ENCODE measurements at places on chromosomes 12 and 14.

GRCh38 chr14:24439830-24440605 is 2.6 kb downstream of the SDR39U1 start:
- DNase-seq = no peak

DNA sequence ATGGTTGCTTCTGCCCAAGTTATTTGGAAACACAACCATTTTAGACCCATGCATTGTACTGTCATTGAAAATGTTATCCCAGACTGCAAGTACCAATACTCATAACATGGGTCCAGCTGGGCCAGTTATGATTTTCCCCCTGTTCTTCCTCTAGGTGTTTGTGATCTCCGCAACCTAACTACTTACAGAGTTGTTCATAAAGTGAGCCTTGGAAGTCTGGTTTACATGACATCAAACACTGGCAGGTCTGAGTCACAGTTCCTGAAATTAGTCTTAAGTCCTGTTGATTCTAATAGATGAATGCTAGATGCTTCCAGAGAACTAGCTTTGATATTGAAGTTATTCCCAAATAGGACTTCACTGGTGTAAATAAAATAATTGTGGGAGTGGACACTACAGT is 487.0 kb downstream of the MED13L start:
- DNase-seq = no peak

GRCh38 chr12:94405413-94406116 is 54.1 kb downstream of the CEP83 start:
- no peak for DNase-seq

DNA sequence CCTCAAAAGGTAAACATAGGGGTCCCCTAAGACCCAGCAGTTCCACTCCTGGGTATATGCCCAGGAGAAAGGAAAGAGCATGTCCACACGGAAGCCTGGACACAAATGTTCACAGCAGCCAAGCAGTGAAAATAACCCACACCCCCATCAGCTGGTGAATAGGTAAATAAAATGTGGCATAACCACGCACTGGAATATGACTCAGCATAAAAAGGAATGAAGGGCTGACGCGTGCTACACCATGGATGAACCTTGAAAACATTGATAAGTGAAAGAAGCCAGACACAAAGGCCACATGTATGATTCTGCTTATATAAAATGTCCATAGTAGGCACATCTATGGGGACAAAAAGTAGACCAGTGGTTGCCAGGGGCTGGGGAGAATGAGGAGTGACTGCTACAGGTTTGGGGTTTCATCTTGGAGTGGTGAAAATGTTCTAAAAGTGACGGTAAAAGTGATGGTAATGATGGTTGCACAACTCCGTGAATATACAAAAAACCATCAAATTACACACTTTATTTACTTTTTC is 3.8 kb upstream of the SCARB1 start:
- no peak for DNase-seq

- DNase-seq = no peak
Measured at GRCh38 chr14:70188322-70188658, 461 bp downstream of the SLC8A3 start.

GRCh38 chr14:33794791-33795305 is 156.0 kb downstream of the EGLN3 start:
- DNase-seq = no peak

DNA sequence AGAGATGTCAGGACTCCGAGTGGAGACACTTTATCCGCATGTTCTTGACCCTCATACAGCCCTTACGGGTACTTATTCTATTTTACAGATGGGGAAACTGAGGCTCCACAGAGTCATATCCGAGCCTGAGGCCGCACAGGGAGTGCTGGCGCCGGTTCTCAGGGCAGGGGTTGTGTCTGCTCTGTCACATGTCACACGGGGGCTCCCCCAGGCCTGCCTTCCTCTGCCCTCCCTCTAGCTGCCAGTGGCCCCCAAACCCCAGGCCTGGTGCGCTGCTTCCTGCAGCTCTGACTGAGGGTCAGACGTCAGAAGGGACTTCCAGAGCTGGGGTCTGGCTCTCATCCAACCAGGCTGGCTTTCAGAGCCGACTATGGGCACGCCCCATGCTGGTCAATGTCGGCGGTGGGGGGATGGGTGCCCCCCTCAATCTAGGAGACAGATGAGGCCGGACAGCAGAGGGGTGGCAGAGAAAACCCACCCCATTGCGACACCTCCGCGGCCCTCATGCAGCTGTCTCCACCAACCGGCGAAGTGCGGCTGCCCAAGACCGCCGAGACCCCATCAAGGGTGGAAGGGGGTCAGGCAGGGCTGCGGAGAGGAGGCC is 811 bp upstream of the INF2 start:
- no peak for DNase-seq

GRCh38 chr12:97209997-97210396 is 252.6 kb upstream of the RMST start:
- DNase-seq = no peak

DNA sequence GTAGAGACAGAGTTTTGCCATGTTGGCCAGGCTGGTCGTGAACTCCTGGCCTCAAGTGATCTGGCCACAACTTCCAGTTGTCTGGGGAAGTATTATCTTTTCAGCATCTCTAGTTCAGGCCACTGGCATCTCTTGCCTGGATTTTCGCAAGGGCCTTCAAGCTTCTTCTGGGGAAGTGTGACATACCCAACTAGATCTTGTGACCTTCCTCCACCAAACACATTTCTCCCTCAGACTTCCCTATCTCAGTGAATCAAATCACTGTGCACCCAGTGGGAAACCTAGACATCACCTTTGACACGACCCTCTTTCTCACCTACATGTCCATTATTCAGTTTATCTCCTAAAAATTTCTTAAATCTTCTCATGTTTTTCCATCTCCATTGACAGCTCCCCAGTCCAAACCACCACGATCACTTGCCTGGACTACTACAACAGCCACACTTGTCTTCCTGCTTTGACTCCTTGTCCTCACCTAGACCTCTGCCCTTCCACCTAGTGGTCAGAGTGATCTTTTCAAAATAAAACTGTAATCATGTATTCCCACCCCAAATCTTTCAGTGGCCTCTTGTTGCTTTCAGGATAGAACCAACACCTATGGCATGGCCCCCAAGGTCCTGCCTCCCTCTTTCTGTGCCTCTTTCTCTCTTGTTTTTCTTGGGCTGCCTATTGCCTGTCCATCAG is 3.3 kb downstream of the EEF1AKMT3 start:
- no peak for DNase-seq

DNA sequence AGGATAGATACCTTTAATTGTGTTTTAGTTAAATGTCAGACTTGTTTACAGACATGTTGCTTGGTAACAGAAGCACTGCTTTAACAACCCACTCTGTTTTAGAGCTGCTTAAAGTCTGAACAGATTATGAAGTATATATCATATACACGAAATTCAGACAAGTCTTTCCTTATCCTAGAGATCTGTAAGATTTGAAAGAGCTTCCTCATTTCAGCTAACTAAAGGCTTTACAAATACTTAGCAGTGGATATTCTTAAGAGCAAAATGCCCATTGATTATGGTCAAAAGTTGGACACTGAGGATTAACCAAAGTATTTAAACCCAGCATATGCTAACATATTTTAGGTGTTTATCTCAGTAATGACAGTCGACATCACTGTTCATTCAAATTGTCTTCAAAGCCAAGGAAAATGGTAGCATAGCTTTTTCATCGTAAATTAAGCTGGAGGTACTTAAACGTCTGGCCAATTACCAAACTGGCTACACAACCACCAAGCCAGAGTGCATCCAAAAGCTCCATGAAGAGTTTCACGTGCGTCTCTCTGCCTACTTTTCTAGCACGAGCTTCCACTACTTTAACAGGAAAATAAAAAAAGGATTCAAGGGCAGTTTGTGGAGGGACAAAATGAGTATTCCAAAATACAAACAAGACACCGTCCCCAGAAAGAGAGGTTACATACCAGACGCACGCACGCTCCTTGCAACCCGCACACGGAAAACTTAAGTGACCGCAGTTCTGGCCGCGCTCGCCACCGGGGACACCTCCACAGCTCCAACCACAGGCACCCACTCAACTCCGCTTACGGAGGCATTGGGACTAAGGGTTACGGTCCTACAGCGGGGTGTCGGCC is 565 bp downstream of the CEP83 start:
- no peak for DNase-seq

- DNase-seq = no peak
Measured at GRCh38 chr12:65590318-65590717, 234.0 kb upstream of the HMGA2 start.

DNA sequence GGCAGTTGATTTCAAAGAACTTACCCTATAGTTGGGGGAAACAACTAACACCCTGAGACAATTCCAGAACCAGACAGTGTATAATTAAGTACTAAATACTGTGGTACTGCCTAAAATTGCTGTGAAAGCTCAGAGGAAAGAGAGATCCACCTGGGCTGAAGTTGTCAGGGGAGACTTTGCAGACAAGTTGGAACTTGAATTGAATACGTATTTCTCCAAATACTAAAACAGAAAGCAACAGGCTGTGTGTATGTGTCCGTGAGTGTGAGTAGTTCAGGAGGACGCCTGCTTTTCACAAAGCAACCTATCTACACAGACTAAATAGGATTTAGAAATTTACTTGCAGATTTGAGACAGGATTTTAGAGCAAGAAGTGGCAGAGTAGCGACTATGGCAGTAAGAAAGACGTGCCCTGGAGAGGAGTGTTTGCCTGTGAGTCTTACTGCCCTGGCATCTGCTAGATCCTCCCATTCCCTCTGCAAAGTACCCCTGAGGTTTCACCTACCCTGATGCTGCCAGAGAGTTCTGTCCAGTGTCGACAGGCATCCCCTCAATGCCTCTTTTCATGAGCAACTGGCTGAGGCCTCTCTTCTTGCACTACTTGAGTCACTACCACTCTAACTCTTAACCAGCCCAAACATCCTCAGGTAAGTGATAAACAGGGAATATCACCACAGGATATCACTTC is 37.4 kb upstream of the BMP4 start:
- no peak for DNase-seq

DNA sequence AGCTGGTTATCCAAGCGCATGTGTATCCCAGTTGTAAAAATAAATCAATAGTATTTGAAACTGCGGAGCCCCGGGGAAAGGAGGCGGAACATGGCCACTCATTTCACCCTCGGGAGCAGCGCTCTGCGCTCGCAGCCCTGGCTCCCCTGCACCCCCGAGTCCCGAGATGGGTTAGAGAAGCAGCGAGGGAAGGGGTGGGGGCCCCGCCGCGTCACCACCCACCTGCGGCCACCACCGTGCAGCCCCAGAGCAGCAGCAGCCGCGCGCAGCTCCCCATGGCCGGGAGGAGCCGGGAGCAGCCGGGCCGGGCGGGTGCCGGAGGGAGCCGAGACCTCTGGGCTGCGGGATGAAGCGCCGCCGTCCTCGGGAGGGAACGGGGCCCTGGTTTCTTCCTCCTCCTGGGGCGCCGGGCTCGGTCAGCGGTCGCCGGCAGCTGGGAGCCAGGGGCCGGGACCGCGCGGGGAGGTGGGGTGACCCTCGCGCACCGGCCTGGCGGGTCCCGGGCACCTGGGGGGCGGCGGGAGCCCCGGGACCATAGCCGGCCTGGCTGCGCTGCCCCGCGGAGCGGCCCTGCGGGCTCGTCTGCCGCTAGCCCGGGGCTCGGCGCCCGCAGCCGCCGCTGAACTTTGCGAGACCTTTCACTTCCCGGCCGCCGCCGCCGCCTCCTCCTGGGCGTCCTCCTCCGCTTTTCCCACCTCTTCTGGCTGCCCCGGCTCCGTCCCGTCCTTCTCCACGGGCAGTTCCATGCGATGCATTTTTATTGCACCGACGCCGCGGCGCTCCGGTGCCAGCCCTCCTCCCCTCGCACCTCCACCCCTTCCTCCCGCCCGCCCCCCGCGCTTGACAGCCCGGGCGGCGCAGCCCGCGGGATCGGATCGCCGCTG is at the start of gene NTN4:
NTN4 (minus strand) TSS at position 732 of the 884 bp plus-strand sequence; CDS start at position 277, 455 bp downstream.
- DNase-seq = no peak

DNA sequence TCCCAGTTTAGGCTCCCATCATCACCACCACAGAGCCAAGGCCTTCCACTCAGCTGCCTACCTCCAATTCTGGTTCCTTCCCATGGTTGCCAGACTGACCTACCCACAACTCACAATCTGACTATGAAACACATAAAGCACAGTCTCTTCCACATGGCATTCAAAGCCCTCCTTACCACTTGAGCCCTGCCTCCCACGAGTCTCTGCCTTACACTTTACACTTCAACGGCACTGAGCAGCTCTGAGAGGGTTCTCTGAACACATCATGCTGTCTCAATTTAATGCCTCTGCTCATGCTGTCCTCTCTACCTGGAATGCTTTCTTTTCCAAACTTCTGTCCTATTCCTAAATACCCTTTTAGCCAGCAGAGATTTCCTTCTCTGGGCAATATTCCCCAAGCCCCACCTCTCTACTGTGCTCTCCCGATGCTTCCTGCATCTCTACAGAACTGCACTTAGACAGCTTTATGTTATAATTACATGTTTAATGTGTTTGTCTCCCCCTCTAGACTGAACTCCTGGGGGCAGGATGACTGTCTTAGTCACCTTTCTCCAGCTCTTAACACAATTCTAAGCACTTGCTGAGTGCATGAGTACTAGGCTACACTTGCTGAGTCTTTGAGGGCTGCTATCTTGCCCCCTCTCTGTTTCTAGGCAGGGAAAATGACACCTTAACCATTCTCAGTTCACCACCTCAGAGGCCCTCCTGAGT is 23.5 kb downstream of the FMNL3 start:
- no peak for DNase-seq

All from stimulated activated CD8-positive, alpha-beta memory T cell treated with anti-CD3 and anti-CD28 coated beads, Interleukin-4, amount 100 ng/mL, for 4 hours (primary cell).